Sciatic nerve (tissue), 2 donors: ENCODE measurements at places on chromosomes 11 and 22. TPM values are rescaled to one million over a fixed set of nuclear protein-coding genes. Genes with fewer than 3 reads are reported as not detected.

The C11orf52 gene
- total RNA-seq = not detected

The FAM118A gene
- 44.9 TPM for total RNA-seq

The OR8G5 gene
- not detected for total RNA-seq

The MUC2 gene
- not detected for total RNA-seq

The LMO1 gene
- total RNA-seq = 0.62 TPM

The CDC45 gene
- not detected for total RNA-seq

The INPP5J gene
- 1.9 TPM for total RNA-seq

The RFPL3 gene
- total RNA-seq = not detected
